ENCODE measurements at places on chromosomes 2 and 18. TPM values are rescaled to one million over a fixed set of nuclear protein-coding genes. Genes with fewer than 3 reads are reported as not detected.

The DNAH7 gene
- 0.09 TPM for total RNA-seq

The FLACC1 gene
- total RNA-seq = 1.0 TPM

The CYTIP gene
- total RNA-seq = not detected

The KLF7 gene
- 31.7 TPM for total RNA-seq

The ALPG gene
- total RNA-seq = not detected

The ELOA2 gene
- not detected for total RNA-seq

The SP3 gene
- 66.6 TPM for total RNA-seq

The CCDC68 gene
- total RNA-seq = 5.9 TPM

The LAMA1 gene
- total RNA-seq = 0.75 TPM

The PRKCE gene
- 42.9 TPM for total RNA-seq

The OSBPL1A gene
- total RNA-seq = 12.9 TPM

The BABAM2 gene
- total RNA-seq = 15.1 TPM

The NMUR1 gene
- total RNA-seq = under 0.01 TPM

The RSAD2 gene
- 0.19 TPM for total RNA-seq

The ALPI gene
- not detected for total RNA-seq
